ENCODE measurements at places on chromosomes 2 and 18. TPM values are rescaled to one million over a fixed set of nuclear protein-coding genes. Genes with fewer than 3 reads are reported as not detected.

- DNase-seq = no peak
Measured at GRCh38 chr2:58221909-58222308, 19.2 kb downstream of the FANCL start.

DNA sequence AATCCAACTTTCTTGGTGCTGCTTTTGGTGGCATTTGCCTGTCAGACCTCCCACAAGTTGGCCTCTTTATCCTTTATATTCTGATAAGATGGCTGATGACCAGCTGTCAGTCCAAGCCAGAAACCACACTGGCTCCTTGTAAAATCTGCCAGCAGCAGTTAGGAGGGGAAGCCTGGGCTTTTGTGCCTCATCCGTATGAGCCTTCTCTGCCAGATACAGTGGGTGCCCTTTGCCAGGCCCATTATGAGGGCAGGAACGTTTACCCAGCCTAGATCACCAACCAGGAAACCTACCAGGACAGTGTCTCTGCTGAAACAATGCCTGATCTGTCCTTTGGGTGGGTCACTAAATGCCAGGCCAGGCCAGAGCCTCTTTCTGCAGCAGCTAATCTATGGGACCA lies 202.9 kb upstream of the SP5 start:
- DNase-seq = no peak

The SCN3A gene
- total RNA-seq = not detected

DNA sequence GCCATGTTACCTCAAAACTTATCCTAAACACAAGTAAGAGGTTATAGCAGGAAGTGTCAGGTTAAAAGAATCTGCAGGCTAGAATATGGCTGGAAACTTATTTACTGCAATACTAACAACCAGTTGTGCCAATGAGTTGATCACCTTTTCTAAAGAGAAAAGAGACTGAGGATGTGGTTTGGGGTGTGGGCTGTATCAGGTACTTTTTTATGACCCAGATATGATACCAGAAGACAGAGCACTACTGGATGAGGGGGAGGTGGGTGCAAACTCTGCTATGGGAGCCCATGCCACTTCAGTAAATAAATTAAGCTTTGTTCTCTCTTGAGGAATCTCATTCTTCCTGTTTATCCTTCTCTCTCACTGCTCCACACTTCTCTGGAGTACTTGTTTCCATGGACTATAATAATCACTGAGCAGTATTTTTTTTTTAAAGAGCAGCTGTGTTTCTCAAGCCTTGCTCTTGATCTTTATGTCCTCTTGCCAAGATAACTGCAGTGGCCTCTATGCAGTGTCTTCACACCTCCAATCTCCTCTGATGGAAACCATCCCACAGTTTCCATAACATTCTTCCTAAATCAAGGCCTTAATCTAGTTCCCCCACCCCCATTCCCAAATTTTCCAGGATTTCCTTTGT lies 51.2 kb upstream of the NOSTRIN start:
- DNase-seq = no peak

DNA sequence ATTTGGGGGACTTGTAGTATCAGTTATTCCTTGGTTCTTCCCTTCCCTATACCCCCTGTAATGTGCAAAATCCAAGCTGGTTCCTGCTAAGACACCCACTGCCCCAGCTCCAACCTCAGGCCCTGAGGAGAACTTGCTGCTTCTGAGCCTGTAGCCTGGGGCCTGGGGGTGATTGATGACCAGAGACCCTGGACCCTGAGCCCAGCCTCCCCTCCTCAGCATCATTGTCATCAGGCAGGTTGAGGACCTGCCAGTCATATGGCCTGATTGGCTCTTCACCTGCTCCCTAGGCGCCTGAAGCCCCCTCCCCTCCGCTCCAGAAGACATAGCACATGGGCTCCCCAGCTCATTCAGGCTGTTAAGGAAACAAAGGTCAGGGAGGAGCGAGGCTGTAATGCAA lies 73.8 kb upstream of the YWHAQ start:
- no peak for DNase-seq
